Activated CD4-positive, alpha-beta T cell treated with anti-CD3 and anti-CD28 coated beads, Interleukin-10, Interleukin-2, amounts not matched to agents 100 ng/mL and 50 ng/mL, durations not matched to agents 16 hours and 8 hours (primary cell): ENCODE measurements at places on chromosomes 2 and 18.

- DNase-seq, result no peak
Observed at GRCh38 chr2:233387667-233388528, 33.6 kb downstream of the DGKD start.

DNA sequence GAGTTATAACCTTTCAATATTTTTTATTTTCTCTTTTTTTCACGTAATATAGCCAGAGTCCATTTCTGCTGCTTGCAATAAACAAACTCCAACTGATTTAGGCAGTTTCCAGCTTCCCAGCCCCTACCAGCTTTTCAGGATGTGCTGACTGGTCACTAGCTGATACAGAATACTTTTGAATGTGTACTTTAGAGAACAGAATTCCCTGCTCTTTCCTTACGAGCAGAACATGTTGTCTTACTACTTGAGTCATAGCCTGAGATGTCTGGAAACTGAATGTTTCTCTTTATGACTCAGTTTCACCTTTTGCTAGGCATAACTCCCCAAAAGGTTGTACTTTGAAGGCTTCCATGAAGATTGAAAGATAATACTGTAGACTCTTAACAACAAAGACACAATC is 44.5 kb upstream of the KCNE4 start:
- no peak for DNase-seq

- DNase-seq, result no peak
Observed at GRCh38 chr2:188746727-188747126, 227.4 kb upstream of the COL3A1 start.

- no peak for DNase-seq
Observed at GRCh38 chr2:241943961-241944575, 74.5 kb downstream of the RTP5 start.

DNA sequence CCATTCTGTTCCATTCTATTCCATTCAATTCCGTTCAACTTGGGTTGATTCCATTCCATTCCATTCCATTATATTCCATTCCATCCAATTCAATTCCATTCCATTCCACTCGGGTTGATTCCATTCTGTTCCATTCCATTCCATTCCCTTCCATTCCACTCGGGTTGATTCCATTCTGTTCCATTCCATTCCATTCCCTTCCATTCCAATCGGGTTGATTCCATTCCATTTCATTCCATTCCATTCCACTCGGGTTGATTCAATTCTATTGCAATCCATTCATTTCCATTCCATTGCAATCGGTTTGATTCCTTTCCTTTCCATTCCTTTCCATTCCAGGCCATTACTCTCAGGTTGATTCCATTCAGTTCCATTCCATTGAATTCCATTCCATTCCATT is 1138.4 kb downstream of the RPIA start:
- DNase-seq, result no peak

GRCh38 chr18:26584745-26585144 is 36.4 kb upstream of the KCTD1 start:
- no peak for DNase-seq

DNA sequence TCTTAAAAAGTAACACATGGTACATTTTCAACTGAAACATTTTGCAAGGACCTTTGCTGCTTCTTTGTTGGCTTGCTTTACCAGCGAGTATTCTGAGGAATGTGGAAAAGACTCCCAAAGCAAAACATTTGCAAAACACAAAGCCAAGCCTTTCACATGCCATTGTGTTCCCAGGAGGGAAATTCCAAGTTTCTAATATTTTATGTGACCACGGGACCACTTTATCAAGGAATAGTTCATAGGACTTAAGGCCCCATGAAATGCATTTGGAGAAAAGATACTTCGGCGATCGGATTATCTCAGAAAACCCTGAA is 26.2 kb downstream of the CYP27C1 start:
- DNase-seq, result no peak

- DNase-seq, result no peak
Observed at GRCh38 chr2:65917986-65918385, 485.6 kb upstream of the SPRED2 start.

DNA sequence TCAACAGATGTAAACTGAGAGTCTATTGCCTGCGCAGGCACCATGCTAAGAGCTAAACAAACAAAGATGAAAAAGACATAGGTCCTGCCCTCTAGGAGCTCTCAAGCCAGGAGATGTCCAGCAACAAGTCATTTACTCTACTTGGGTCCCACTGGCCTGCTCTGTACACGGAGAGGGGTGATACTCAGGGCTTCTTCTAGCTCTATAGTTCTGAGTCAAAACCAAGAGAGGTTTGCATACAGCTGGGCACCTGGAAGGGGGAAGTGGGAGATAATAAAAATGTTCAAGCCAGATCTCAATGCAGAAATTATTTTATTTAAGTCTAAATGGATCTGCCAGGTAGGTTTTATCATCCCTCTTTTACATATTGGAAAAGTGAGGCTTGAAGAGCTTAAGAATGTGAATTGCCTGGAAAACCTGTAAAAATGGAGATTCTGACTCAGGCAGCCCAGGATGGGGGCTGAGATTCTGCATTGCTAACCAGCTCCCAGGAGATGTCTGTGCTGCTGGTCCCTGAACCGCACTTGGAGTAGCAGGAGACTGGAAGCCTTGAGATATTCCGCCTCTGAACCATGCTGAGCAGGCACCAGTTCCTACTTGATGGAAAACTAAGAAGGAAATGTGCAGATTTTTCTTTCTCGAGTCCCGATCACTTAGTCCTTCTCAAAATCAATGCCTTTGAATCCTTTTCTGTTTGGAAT is 201.1 kb downstream of the PRKCE start:
- no peak for DNase-seq

- no peak for DNase-seq
Observed at GRCh38 chr2:523698-524270, 153.4 kb downstream of the TMEM18 start.

- DNase-seq, result no peak
Observed at GRCh38 chr18:12409469-12409868, 1.7 kb downstream of the PRELID3A start.

DNA sequence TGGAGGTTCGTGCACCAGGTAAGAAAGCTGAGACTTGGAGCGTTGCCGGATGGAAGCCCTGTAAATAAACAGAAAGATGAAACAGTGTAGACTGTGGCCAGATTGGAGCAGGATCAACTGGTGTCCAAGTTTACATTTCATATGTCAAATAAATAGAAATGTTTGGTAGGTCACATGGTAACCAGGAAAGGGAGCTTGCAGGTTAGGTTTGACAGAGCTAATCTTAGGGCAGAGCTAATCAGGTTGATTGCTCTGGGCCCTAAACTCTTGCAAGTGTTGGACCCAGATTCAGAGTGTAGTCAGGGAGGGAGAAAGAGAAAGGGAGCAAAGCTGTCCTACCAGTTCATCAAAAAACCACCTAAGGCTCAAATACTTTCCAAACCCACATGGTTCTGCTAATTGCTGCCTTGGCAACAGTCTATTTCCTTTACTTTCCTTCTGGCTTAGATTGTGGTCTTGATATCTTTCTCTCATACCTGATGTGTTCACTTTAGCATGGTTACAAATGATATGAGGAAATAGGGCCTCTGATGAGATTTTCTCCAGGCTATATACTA is 63.2 kb downstream of the G6PC2 start:
- DNase-seq, result no peak

DNA sequence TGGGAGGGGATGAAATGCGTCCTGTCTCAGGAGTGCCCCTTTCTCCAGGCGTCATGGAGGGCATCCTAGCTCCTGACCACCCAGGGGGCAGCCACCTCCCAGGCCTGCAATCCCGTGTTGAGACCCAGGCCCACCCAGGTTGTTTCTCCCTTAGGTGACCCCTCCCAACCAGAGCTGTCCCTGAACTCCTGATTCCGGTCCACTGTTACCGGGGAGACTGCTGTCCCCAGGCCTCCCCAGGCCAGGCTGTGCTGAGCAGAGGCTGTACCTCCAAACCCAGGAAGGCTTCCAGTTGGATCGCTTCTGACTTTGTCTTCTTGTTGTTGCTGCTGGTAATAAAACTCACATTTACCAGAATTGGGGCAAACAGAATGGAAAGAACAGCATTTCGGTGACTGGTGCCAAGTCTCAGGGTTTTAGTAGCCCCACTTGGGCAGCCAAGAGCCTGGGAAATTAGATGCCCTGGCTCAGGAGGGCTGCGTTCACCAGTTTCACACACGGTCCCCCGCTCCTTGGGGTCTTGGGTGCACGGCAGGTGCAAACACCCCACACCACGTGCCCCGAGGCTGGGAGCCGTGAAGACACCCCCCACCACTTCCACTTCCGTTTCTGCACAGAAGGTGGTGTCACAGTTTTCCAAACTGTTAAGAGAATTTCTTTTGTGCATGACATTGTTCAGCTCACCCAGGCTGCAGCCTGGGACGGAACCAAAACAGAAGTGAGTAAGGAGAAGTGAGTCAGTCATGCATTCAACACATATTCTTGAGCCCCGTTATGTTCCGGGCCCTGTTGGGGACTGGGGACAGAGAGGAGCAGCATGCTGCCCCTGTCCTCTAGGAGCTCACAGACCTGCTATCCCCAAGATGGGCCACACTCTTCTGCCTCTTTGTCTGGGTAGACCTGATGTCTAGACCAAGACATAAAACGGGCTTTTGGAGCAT is 29.4 kb downstream of the ITM2C start:
- DNase-seq, result no peak

DNA sequence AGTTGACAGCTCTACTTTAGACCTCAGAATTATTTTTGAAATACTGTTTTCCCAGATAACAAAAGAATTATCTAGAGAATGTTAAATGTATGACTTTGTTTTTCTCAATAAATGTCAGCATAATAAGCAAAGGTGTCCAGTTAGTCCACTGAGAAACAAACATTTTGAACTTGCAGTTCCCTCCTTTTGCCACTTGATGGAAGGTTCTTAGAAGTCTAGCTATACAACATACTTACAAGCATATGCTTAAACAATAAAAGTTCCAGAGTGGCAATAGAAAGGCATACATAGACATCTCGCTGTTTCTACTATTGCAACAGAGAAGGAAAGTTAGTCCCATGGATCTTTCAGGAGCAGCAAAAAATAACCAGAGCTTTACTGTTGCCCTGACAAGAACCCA is 11.8 kb downstream of the NDUFA10 start:
- no peak for DNase-seq

DNA sequence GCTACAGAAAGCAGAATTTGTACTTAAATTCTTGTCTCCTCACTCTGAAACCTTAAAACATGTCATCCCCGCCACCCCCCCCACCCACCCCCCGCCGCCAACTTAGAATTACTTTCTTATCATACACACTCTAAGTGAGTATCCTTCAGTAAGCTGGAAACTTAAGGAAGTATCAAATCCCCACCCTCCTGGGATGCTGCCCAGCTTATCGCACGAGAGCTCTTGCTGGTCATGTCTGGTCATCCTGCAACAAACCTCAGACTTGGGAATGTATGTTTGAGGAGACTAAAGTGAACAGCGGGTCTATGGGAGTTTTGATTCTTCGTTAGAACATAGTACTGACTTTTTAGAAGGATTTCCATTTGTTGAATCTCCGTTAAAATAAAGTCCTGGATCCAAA is 203.3 kb downstream of the PTGR3 start:
- no peak for DNase-seq

DNA sequence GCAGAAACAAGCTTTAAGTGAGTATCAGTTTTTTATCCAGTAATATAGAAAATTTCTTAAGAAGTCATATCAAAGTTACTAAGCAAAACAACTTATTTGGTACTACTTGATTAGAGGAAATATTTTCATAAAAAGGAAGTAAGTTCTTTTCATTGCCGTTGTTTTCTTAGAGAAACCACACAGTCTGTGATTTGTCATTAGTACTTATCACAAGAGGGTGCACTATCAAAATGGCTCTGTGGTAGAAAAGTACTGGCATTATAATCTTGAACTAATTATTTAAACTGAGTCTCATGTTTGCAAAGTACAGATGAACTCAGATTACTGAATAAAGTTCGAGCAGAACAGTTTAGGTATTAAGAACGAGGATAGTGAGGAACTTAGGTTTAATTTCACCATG is 93.4 kb downstream of the IKZF2 start:
- no peak for DNase-seq
